ENCODE measurements at places on chromosomes 5 and 9.

DNA sequence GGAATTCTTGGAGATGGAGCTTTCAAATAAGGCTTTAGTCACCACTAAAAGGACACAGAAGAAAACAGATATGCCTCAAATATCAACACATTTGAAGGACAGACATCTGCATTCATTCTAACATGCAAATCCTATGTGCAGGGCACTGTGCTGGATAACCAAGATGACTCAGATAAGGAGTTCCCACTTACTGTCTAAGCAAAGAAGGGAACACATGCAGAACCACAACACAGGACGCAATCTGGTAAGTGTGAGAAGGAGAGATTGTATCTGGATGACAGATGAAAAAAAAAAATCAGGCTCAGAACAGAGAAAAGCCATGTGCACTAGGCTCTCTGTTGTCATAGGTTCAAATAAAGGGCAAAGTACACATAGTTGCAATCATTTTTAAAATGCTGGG is 42.5 kb downstream of the ELAVL2 start:
- DNase-seq, result no peak

DNA sequence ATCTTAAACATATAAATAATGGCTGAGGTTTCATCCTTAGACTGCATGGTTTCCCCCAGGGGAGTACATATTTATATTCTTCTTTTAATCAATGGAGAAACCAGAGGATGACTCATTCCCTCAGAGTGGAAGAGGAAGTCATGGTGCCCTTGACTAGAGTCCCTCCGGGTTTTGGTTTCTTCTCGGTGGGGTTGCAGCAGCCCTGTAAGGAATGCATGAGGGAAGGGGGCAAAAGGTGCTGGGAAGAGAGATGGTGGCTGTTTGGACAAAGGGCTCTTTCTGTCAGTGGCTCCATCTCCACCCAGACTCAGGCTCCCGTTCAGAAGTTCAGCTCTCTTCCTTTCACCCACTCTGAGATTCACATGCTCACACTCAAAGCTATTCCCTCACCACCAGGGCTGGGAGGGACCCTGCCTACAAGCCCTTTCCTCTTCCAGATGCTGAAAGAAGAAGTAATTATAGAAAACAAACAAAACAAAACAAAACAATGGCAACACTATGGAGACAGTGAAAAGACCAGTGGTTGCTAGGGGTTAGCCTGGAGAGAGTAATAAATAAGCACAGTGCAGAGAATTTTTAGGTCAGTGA is 129.8 kb upstream of the IL12B start:
- no peak for DNase-seq

- DNase-seq, result no peak
Measured at GRCh38 chr5:151095341-151096000, 14.6 kb upstream of the TNIP1 start.

DNA sequence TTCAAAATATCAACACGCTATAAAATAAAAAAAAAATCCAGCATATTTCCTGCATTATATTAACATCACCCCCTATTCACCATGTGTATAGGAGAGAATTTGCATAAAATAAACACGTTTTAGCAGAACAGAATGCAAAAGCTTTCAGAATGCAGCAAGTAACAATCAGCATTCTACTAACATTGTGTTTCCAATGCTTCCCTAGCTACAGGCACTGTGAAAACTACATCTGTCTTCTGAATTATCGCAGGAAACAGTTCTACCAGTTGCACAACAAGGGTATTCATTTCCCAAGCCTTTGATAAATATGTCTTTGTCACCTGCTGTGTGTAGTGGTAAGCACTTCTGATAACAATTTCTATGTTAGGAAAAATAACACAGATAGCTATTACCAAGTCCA is 1015.8 kb downstream of the CDH18 start:
- no peak for DNase-seq

GRCh38 chr9:33852216-33852826 is 35.4 kb downstream of the UBE2R2 start:
- peak; percentile 44 for DNase-seq

- no peak for DNase-seq
Measured at GRCh38 chr5:148988328-148988727, 74.5 kb downstream of the SH3TC2 start.

DNA sequence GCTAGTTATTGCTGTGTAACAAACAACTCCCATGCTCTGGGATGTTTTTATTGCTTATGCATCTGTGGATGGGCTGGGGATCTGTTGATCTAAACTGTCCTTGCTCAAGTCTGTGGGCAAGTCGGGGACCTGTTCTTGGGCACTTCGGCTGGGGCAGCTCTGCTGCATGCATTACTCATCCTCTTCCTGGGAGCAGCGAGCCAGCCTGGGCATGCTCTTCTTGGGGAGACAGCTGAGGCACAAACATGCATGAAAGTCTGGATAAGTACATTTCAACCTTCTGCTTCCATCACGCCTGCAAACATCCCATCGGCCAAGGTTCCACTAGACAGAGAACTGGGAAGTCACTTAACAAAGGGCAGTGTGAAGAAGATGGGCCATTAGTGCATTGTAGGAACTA is 66.3 kb downstream of the ANKRD33B start:
- DNase-seq, result no peak

DNA sequence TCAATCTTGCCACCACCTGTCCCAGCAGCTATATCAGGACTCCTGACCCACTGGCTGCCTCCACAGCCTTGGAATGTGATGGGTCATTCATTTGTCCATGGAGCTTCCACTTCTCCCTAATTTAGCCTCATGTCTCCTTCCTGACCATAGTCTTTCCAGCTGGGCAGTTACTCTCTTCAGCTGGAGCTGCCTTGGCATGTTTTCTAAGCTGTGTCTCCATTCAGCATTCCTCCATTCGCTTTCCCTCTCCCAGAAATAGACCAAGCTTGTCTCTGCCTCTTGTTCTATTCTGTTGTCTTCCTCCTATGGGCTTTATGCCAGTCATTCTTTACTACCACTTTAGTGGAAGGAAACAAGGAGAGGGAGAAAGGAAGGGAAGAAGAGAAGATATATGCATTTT is 5.3 kb upstream of the CTXN3 start:
- no peak for DNase-seq

DNA sequence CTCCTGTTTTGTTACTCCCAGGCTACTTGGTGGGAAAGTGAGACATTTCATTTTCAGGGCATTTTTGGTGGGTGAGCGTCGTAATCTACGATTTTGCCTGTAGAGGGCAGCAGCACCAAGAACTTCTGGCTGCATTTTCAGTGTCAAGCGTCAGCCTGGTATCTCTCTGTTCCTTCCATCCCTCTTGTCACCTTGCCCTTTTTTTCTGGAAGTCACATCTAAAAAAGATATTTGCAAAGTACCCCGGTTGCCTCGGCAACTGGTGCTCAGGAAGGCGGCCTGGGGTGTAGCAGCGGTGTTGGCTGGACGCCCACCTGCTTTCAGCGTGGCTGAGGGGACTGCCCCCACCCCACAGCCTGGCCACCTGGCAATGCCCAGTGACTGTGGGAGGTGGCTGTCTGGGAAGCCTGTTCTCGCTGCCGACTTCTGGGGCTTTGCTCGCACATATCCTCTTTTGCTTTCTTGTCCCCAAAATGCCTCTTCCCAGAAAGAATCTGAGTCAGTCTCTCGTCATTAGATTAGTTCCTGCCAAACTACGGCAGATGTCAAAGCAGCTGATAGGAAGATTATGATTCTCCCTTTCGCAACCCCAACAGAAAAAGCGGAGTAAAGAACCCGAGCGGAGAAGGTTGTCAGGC is 84.5 kb downstream of the ACER2 start:
- peak; percentile 47 for DNase-seq

Data from NCI-H460 (cell line).